ENCODE measurements at places on chromosomes 16 and 17.

- DNase-seq, result no peak
These were observed 34.4 kb downstream of the CMIP start for GRCh38 chr16:81478876-81479511.

GRCh38 chr17:79814974-79815835 lies 18.3 kb upstream of the CBX8 start:
- no peak for DNase-seq

- DNase-seq, result no peak
These were observed 3.8 kb upstream of the SAMD14 start for GRCh38 chr17:50133769-50134099.

DNA sequence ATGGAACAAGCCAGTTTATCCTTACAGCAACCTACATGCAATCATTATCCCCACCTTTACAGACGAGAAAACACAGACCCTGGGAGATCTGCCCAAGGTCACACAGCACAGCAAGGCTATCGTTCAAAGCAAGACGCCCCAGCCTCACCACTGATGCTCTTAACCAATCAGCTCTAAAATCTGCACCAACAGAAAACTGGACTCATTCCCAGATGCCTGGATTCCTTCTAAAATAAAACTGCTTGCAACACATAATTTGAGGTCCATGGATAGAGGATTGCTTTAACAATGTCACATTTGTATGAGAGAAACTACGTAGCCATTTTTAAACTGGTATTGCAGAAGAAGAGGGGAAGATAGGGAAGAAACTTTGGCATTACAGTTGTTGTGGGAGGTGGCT lies 6.8 kb downstream of the COTL1 start:
- DNase-seq, result no peak

- DNase-seq, result no peak
These were observed 35.6 kb upstream of the ENDOV start for GRCh38 chr17:80379348-80379747.

DNA sequence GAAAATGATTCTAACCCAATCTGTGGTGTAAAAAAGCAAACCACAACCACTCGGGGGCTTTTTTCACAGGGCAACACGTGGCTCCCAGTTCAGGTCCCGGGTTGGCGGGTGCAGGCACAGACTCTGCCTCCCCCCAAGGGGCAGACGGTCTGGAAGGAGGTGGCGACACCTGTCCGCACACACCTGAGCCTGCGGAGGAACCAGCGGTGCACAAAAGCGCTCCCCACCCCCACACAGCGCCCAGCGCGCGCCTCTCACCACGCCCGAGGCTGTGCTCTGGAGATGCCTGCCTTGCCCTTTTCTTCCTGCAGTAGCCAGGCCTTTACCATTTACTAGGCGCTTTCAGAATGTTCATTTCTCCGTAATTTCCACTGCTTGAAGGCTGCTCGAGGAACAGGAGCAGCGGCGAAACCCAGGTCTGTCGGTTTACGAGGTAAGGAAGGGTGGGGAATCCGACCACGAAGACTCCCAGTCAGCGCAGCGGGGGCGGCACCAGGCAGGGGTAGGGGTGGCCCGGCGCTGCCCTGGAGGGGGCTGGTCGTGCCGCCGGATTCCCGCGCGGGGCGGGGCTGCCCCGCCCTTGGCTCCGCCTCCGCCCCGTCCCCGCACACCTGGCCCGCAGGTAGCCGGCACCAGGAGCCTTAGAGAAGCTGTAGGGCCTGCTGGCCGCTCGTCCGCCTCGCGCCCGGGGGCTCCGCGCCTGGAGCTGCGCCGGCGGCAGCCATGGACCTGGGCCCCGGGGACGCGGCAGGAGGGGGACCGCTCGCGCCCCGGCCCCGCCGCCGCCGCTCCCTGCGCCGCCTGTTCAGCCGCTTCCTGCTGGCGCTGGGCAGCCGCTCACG lies at the start of gene USP43:
USP43 (plus strand) TSS at position 608 of the 842 bp plus-strand sequence; CDS start at position 724, 116 bp downstream.
- no peak for DNase-seq

DNA sequence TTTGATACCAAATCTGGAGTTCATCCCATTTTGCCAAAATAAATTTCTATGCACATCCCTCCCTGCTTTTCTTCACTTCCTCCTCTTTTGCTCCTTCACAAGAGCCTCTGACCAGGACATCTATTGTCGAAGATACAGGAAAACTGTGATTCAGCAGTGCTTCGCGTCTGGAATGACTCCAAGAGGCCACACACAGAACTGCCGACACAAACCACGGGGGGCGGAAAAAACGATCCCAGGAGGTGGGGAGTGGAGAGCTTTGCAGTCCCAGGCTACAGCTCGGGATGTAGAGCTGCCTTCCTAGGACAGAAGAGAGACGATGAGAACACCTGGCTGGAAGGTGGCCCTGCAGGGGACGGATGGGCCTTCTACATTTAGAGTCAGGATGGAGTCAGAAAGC lies 102.8 kb downstream of the XYLT1 start:
- no peak for DNase-seq

DNA sequence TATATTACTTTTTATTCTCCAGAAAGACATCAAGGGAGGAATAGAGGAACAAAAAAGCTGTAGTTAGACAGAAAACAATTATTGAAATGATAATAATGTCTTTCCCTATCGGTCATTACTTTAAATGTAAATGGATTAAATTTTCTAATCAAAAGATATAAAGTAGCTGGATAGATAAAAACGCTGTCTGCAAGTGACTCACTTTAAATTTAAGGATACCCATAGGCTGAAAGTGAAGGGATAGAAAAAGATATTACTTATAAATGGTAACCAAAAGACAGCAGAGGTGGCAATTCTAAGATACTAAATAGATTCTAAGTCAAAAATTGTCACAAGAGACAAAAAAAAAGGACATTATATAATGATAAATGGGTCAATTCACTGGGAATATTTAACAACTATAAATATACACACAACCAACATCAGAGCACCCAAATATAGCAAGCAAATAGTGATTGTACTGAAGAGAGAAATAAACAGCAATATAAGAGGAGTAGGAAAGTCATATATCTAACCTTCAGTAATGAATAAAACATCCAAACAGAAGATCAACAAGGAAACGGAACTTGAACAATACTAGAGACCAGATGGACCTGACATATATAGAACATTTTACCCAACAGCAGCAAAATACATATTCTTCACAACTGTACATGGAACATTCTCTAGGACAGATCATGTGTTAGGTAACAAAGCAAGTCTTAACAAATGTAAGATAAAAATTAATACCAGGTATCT lies 116.9 kb downstream of the BRIP1 start:
- no peak for DNase-seq

DNA sequence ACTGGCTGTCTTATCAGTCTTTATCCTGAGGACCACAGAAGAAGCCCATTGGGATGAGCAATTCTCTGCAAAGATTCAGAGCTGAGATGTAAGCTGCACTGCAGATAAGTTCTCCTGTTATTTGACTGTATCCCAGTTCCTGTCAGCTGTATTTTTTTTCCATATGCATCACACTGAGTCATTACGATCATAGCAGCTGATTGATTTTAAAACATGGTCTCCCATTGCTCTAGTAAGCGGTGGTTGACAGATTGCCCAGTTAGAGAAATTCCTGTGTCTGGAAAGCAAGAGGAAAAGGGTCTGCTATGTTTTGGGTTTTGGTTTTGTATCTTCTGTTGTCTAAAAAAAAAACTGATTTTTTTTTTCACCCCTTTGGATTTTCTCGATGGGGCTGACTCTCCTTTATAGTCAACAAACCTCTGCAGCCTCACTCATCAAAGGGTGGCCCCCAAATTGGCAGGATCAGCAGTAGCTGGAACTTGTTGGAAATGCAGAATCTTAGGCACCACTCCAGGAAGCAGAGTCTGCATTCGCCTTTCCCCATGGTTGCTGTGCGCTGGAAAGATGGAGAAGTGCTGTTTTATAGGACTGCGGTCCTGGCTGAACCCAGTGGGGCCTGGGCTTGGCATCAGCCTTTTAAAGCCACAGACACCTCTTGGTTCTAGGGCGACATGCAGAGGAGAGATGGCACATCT lies 220.1 kb upstream of the MPHOSPH6 start:
- no peak for DNase-seq

DNA sequence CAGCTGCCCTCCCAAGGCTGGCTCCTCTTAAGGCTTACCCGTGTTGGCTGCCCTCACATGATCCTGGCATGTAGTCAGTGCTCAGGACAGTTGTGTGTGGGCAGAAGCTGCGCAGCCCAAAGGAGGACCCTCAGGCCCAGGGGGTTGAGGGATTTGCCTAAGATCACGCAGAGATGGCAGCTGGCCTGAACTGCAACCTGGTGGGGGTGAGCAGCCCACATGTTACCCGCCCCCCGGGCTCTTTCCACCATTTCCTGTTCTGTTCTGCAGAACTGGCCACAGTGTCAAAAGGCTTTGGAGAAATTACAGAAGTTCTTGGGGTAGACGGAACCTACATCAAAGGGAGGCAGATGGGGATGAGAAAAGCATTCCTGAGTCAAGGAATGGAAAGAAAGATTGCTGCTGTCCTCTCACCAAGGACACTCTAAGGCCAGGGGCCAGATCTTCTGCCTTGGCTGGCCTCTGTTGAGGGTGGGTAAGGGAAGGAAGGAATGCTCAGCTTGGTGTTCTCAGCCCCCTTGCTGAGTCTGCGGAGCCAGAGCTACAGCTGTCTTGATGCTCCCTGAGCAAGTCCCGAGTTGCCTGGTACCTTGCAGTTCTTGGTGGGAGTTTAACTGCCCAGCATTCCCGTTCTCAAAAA lies 53.0 kb downstream of the EPN2 start:
- no peak for DNase-seq

- DNase-seq, result no peak
These were observed 6.8 kb upstream of the NSMCE1 start for GRCh38 chr16:27275394-27275793.

DNA sequence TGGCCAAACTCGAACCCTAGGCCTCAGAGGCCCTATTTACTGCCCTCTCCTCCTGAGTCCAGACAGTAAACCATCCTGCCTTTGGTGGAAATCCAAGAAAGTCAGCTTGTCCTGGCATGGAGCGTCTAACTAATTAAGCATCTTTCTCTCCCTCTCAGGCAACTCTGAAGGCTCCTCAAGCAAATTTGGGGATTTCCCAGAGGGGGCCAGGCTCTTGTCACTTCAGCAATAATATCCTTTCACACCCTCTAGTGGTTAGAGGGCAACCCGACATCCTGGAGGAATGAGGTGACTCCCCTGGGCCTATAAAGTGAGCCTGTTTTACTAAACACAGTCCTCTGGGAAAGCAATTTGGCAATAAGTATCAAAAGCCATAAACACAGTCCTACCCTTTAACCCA lies 60.4 kb downstream of the NOG start:
- DNase-seq, result peak; percentile 8

DNA sequence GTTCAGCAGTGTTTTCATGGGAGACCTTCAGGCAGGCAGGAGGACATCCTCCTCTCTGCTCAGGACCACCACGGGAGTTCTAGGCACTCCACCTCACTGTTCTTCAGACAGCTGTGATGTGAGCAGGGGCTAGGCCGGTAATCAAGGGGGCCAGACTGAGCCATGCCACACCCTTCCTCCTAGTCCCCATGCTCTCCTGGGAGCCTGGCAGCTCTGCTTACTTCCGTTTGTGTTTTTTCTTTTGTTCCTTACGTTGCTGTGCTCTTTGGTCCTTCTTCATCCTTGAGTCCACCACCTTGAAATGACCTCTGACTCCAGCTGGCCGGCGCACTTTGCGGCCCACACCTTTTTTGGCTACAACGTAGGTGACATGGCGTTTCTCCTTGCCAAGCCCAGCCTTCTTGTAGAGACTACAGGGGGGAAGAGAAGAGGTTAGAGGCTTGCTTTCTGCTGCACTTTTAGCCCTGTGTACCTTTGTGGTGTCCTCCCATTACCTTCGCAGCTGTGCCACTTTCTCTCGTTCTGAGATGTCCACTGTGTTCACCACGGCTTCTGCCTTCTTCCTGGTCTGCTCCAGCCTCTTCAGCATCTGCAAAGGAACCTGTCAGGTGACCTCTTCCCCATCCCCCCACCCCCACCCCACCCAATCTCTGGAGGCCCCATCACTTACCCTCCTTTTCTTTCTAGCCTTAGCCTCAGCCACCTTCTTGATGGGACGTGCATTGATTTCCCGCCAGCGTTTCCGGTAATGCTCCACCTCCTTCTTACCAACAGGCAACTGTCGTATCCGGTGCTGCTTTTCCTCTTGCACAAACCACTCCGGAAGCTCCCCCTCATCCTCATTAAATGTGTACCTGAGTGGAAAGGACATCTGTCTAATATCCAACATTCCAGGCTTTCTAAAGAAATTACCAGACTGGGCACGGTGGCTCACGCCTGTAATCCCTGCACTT lies 7.4 kb upstream of the PSMC5 start:
- no peak for DNase-seq

DNA sequence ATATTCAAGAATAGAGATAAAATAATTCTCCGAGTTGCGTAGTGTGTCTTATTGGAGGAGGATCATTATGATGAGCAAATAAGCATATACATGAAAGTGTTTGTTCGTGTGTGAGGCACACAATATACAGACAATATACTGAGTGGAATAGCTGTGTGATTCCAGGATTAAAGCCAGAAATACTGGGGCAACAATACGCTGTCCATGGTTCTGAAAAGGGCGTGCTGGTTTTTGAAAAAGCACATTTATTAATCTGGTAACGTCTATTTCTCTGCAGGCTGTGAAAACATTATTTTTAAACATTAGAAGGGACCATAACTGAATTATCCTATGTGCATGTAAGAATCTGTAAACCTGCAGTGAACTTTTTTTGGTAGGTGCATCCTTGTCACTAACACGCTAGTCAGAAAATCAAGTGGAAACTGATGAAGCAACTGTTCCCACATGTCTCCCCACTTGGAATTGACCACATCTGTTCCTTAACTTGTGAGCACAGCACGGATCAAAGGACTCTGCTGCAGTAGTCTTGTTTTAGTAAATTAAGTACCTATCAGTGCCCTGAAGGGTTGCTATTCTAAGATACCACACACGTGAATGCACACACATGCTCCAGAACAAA lies 346.0 kb downstream of the GRIN2A start:
- no peak for DNase-seq

GRCh38 chr16:89150981-89151380 lies 20.6 kb upstream of the CDH15 start:
- DNase-seq, result no peak

DNA sequence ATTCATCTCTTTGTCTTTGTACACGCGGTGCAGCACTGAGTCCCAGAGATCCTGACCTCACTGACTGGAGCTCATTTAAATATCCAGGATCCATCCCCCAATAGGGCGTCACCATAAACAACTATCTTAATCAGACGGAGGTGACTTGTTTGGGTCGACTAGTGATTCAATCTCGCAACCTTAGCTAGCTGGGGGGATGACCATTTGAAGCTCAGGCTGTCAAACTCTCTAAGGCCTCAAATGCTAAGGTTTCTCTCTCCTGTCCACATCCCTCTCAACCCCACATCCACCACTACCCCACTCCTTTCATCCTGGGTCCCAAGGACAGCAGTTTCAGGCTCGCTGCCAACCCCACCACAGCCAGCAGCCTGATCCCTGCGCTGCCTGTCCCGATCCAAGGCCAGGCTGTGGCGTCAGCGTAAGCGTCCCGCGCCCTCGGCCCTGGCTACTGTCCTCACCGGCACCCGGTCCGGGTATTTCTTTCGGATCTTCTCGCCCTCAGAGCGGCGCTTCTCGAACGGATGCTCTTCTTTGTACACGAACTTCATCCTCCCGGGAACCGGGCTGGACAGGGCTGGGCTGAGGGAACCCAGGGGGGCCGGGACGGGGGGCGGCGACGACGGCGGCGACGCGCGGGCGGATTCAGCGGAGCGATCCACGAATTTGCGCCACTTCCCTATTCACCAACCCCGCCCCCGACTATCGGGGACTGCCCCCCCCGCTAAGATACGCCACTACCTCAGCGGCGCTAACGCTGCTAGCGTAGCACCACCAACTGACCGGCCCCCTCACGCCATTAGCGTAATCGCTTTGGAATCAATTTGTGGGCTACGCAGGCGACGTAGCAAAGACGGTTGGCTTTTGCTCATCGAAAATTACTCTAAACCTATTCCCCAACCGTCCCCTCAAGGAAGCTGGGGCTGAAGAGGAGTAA lies at the start of gene GABARAP:
GABARAP (minus strand) TSS at position 667 of the 934 bp plus-strand sequence; CDS start at position 548, 119 bp downstream.
- DNase-seq, result peak; percentile 91

GRCh38 chr16:15951852-15952251 lies 2.4 kb downstream of the ABCC1 start:
- no peak for DNase-seq

All from stimulated activated CD4-positive, alpha-beta T cell treated with anti-CD3 and anti-CD28 coated beads, Interleukin-15, amount 100 ng/mL, for 1 hour (primary cell).